ENCODE measurements at places on chromosomes 6 and 20. TPM values are rescaled to one million over a fixed set of nuclear protein-coding genes. Genes with fewer than 3 reads are reported as not detected.

The OPN5 gene
- not detected for total RNA-seq

- no peaks in the 10 kb centered on the region for H3K4me1 ChIP-seq
- no peaks in the 10 kb centered on the region for H3K36me3 ChIP-seq
- H3K27ac ChIP-seq = no peak overlapping the region
- no peak overlapping the region for H3K4me3 ChIP-seq
- DNase-seq = no peak
- no peaks in the 10 kb centered on the region for H3K27me3 ChIP-seq
Observed at GRCh38 chr20:48673507-48673906, 154.3 kb downstream of the PREX1 start.

The TAP1 gene
- 16.5 TPM for total RNA-seq

GRCh38 chr6:7762760-7763159 lies 36.9 kb downstream of the BMP6 start:
- H3K27ac ChIP-seq = no peak overlapping the region
- no peaks in the 10 kb centered on the region for H3K27me3 ChIP-seq

The PRPH2 gene
- 0.89 TPM for total RNA-seq
